ENCODE measurements at places on chromosomes 12 and 14.

DNA sequence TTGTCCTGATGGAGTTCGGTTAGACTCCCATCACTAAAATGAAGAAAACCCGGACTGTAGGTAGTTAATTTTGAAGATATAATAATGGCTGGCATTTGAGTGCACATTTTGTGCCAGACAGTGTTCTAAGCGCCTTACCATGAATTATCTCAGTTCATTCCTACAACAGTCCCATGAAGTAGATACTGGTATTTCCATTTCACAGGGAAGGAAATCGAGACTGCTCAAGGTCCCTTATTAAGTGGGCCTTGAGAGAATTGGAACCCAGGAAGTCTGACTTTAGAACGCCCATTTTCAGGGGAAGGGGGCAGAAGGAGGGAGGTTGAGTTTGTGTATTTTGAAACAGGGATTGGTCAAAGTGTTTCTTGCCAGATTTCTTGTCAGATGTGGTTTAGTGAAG is 855 bp downstream of the MNAT1 start:
- no peak for DNase-seq

DNA sequence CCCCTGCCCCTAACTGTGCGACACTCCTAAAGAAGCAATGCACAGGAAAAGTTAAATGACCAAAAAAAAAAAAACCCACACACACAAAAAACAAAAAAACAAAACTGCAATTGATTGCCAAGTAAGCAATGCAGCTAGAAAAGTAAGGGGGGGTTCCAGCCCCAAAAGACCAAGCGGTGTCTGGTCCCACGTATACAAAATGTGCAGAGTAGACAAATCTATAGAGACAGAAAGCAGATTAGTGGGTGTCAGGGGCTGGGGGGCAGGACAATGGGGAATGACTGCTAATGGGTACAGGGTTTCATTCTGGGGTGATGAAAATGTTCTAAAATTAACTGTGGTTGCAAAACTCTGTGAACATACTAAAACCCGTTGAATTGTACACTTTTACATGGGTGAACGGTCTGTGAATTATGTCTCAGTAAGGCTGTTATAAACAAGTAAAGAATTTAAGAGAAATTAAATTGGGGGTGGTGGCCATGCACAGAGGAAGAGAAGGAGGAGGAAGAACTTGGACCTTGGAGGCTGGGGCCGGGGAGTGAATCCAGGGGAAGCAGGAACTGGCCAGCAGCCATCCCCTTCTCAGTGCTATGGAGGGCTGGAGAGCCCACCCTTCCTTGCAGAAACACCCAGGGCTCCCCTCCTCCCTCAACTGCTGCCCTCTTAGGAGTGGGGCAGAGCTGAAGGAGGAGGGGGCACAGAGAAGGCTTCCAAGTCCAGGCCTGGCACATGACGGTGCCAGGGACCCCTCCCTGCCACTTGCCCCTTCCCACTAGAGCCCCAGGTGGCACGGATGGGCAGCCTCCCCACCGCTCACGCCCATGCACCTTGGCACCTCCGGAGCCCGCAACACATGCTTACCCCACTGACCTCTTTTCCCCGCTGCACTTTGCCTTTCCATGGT is 45.4 kb downstream of the KDM2B start:
- no peak for DNase-seq

DNA sequence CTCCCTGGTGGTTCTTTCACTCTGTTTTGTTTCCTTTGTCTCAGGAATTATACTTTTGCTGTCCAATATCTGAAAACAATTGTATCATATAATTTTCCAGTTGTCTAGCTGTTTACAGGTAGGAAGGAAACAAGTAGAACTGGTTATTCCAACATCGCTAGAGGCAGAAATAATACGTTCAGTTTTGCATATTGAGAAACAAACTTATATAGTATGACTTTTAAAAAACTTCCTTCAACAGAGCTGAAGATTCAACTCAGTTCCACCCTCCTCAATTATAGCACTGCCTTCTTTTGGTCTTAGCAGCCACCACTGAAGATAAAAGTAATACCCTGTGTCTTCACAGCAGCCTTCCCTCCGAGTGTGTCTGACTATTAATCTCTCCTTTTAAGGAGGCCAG is 214.3 kb downstream of the EFCAB11 start:
- no peak for DNase-seq

GRCh38 chr12:109255377-109255776 is 53.7 kb downstream of the FOXN4 start:
- DNase-seq = no peak

DNA sequence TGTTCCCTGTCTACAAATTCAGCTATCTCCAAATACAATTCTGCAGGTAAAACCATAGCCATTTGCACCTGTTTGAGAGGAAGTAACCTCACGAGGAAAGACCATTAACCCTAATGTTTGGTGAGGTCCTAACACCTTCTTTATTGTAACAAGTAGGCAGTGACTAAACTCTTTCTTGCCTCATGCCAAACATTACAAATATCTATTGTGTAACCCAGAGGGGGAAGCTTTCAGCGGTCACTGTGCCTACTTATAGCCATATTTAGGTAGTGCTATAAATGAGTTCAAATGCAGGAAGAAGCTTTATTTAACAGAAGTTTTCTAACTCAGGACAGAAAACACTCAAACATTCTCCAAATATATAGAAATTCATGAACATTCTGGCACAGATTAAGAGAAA is 252.7 kb downstream of the LRFN5 start:
- DNase-seq = no peak

GRCh38 chr14:105508069-105508468 is 17.0 kb downstream of the TEDC1 start:
- no peak for DNase-seq

GRCh38 chr12:21483531-21483930 is 17.9 kb downstream of the RECQL start:
- DNase-seq = no peak

- no peak for DNase-seq
These were observed 298.2 kb downstream of the TMEM132D start for GRCh38 chr12:129605666-129606065.

- no peak for DNase-seq
These were observed 17.4 kb downstream of the SDSL start for GRCh38 chr12:113439606-113440030.

- DNase-seq = no peak
These were observed 1036.4 kb upstream of the FOXG1 start for GRCh38 chr14:27730204-27730603.

DNA sequence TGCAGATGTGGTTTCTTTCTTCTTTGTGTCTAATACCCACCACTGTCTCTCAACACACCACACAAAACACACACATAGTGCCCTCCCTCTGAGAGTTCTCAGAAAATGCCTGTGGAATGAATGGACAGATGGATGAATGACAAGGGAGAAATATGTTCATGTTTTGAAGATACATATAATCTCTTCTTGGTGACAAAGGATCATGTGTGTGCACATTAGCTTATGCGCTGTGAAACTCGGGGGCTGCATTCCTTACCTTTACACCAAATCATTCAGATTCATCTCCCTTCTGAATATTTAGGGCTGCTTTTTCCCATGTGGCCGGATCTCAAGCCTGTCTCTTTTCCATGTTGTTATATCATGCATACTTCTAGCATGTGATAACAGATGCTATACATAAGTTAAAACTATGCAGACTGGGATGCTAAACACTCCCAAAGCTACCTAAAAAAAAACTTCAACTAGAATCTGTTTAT is 111.4 kb downstream of the EPS8 start:
- no peak for DNase-seq

DNA sequence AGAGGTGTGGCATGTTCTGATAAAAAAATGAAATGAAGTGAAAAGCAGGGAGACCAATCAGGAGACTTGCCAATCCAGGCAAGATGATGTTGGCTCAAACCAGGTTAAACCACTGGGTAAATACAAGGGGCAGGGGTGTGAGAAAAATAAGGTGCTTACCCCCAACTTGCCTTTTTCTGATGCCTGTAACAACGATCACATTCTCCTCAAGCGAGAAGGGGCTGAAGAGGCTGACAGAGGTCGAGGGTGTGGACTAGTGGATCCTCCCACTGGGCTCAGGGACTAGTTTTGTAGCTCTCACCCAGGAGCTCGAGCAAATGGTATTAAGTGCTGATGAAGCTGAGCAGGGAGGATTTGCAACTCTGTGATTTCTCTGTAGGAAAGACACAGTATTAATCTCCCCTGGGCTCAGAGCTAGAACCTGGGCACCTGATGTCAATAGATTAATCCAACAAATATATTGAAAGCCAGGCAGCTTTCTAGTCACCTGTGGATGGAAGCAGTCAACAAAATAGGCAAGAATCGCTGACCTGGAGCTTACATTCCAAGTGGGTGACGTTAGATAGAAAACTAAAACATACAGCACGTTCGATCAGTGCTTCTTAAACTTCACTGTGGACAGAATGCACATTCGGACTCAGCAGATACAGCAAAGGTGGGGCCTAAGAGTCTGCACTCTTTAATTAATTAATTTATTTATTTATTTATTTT is 15.2 kb upstream of the EAPP start:
- no peak for DNase-seq
